ENCODE measurements at places on chromosomes 1 and 21. TPM values are rescaled to one million over a fixed set of nuclear protein-coding genes. Genes with fewer than 3 reads are reported as not detected.

NPHP4 gene
- 29.7 TPM for total RNA-seq

MAN1C1 gene
- total RNA-seq: 0.21 TPM

TSSK3 gene
- total RNA-seq: 3.9 TPM

- no peak for DNase-seq
Observed at GRCh38 chr1:53807916-53808315, 30.2 kb downstream of the NDC1 start.

DNA sequence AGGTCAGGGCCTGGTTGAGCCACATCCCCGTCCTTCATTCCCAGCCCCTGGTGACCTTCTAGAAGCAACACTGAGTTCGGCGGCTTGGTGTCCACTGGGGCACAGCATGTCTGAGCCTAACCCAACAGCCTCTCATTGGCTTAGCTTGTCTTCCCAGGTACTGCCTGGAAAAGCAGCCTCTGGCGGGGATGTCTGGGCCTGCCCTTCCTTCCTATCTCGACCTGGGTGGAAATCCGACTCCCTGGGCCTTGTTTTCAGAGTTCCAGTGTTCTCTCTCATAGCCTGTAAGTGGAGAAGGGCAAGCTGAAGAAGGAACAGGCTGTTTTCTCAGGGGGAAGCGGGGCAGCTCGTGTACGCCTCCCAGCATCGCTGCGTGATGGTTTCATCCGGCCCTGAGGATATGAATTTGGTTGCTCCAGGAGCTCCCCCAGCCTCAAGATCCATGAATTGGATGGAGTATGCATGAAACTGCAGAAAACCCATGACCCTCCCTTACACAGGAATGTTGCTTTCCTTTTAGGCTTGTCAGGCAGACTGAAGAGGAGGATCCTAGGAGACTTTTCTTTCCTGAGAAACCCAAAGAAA, 116.5 kb upstream of the IRF2BP2 start:
- DNase-seq: no peak

GRCh38 chr21:42097274-42097673, 26.2 kb downstream of the UMODL1 start:
- no peak for DNase-seq

HSF2BP gene
- total RNA-seq: 3.0 TPM

DNA sequence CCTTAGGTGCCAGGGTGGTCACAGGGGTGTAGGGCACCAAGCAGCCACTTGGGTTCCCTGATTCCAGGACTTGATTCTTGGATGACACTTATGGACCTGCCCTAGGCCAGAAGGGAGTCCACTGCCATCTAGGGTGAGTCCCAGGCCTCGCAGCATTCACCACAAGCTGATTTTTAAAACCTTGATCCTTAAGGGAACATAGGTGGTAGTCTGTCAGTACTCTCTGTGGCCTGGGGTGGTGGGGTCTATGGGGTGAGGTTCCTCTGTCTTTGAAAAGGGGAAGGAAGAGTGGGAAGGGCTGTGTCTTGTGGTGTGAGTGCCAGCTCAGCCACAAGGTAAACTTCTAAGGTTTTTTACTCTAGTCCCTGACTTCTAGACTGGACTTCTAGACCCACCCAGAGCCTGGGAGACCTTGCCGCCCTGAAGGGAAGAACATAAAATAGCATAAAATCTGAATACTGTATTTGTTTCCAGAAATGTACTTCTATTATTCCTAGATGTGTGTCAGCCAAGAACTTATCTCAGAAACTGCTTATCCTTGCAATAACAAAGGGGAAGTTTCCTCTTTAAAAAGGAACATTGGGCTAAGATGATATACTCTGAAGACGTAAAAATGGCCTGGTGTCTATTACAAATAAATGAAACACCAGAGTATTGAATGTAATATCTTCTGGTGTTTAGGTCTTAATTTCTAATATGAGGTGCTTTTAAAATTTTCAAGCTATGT, 757.3 kb downstream of the LTN1 start:
- no peak for DNase-seq

POU3F1 gene
- total RNA-seq: 83.3 TPM

DNA sequence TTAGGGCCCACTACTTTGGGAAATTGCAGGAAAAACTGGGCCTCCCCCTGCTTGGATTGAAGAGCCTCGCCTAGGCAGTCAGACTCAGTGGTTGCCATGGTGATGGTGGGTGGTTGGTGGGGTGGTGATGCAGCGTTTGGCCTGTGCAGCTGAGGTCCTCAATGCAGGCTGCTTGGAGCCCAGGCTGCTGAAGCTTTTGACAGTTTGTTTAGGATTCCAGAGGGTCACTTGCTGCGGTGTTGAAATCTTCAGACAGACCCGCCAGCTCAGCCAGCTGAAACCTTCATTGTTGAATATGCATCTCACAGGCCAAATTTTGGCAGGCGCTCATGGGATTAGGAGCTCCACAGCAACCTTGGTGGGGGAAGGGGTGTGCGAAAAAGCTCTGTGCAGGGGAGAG, 67.9 kb downstream of the CACNA1E start:
- no peak for DNase-seq

AGRN gene
- total RNA-seq: 151 TPM

- peak; percentile 44 for DNase-seq
Observed at GRCh38 chr1:101410048-101410878, 173.4 kb downstream of the S1PR1 start.

DNA sequence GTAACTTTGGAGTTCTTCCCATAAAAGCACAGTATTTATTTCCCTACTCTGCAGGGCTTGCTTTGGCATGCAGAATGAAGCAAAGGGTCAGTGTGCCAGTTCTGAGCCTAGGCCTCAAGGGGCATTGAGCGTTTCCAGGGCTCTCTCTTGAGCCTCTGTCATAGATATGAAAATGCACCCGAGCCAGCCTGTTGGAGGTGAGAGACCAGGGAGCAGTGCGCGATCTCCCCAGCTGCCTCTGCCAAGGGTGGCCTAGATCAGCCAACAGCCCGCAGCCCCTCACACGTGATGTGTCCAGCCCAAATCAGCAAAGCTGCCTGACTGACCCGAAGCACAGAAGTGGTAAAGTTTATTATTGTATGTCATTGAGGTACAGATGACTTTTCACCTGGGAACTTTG, 63.7 kb downstream of the TENT5C start:
- no peak for DNase-seq

GNG12 gene
- total RNA-seq: 54.8 TPM
